GM13976 (cell line): ENCODE measurements at places on chromosomes 3 and 15.

GRCh38 chr3:49471856-49472495 is 1.9 kb downstream of the DAG1 start:
- DNase-seq = no peak

DNA sequence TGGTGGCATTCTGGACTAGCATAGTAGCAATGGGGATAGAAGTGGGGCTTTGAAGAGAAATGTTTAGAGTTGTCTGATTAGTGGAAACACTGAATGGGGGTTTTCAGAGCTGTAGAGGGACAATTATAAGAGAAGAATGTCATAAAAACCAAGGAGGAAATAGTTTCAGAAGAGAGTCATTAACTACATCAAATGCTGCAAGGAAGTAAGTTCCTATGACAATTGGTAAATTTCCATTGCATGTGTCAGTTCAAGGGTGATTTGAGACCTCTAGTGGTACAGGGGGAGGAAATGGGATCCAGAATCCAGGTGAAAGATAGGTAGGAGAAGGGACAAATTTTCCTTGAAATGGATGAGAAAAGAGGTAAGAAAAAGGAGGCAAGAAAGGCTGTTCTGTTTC is 68.3 kb upstream of the TBC1D5 start:
- no peak for DNase-seq

DNA sequence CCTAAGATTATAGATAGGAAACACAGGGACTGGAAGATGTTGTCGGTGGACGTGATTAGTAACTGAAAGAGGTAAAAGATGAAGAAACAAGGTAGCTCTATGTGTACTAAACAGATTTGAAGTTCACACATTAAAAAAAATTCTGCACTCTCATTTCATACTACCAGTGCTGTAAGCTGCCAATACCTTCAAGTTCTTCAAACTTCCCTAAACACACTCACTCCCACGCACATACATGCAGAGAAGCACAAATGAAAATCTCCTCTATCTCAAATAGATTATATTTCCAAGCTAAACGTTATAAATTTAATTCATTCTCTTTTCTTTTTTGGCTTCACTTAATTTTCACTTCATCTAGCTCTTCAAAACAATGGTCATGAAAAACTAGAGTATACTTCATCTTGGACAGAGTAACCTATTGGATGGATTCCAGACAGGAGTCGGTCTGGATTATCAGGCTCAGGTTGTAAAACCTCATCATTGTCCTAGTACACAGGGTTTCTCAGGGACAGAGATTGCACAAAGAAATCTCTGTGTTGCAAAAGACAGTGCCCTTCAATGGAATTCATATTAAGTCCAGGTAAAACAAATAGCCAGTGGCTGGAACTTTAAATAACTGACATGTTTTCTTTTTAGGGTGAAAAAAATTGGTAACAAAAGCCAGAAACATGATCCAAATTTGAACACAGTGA is 408.1 kb upstream of the ZNF385D start:
- DNase-seq = no peak

DNA sequence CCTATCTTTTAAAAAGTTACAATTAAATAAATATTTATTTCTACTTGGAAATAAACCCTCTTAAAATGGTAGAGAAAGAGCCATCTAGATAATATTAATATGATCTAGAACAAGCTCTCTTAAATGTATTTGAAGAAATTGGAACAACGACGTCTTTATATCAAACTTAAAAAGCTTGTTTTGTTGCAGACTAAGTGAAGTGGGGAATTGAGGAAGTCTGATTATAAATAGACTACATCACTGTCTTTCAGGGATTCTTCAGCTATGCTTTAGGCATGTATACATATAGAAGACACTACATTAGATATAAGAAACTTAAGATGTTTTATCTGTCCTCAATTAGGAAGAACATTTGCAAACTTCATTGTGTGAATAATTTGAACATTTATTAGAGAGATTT is 1.8 kb downstream of the BCHE start:
- no peak for DNase-seq

GRCh38 chr3:189953551-189953950 is 167.1 kb downstream of the P3H2 start:
- no peak for DNase-seq

- DNase-seq = no peak
Observed at GRCh38 chr3:169907476-169907875, 3.9 kb upstream of the SAMD7 start.

GRCh38 chr3:9946112-9947024 is 5.8 kb downstream of the PRRT3 start:
- DNase-seq = no peak

DNA sequence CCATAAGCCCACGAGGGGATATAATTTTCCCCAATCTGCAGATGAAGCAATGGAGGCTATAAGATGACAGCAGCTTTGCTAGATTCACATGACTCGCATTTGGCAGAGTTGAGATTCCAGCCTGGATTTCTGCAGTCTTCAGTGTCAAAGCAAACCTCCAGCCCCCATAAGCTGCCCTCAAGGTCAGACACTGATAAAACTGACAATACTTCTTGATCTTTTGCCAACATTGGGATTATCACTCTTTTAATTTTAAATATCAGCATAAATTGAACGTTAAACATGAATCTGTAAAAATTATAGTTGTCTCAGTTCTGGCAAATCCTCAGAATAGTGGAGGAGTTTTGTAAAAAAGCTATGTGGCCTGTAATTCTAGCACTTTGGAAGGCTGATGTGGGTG is 234.1 kb upstream of the TRIM42 start:
- no peak for DNase-seq

DNA sequence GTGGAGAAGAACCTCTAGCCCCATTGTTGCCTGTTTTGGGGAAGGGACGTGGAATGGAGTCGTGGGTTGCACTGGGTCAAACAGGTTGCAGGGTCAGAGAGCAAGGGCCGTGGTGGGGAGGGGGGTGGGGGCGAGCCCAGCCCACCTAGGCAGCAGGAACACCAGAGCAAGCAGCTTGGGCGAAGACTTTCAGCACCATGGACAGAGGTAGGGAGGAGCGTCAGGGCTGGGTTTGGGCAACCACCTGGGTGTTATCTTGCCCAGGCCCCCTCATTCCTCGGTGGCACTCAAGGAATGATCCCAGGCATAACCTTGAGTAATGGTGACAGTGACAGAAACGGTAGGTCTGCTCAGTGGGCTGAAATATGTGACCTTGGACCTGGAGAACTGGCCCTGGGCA is 45.9 kb upstream of the TMEM115 start:
- peak; percentile 64 for DNase-seq

DNA sequence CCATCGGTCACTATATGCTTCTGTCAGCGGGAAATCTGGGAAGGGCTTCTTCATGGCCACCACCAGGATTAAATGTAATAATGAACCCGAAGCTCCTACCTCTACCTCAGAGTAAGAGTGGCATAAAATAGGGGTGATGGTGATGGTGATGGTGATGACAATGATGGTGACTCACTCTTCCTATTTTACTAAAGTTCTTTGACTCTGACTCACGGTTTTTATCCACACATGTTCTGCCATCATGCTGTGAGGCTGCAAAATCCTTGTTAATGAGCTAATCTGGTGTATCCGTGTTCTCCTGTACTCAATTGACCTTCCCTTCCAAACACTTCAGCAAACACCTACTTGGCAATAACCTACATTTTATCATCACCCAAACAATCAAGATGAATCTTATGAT is 18.3 kb upstream of the FOXP1 start:
- no peak for DNase-seq

DNA sequence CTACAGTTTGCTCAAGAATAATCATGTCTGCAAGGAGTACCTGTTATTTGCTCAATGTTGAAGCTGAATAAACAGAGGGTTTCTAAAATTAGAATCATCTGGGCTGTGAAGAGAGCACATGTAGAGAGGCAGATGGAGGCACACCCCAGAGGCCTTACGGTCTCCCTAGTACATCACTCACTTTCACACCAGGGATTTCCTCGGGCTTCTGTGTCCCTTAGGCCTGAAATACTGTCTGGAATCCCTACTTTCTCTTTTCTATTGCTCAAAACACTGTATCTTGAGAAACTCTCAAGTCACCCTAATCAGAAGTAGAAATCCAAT is 473.7 kb upstream of the ROBO2 start:
- no peak for DNase-seq

- DNase-seq = no peak
Observed at GRCh38 chr3:112001526-112001925, 2.8 kb downstream of the TAGLN3 start.

GRCh38 chr15:32029862-32030781 is at the start of gene CHRNA7:
Gene CHRNA7, plus strand, starts transcription at chr15:32030515. Its CDS starts 80 bp downstream, at chr15:32030595.
- peak; percentile 59 for DNase-seq

- no peak for DNase-seq
Observed at GRCh38 chr15:79396850-79397249, 35.3 kb upstream of the MINAR1 start.

DNA sequence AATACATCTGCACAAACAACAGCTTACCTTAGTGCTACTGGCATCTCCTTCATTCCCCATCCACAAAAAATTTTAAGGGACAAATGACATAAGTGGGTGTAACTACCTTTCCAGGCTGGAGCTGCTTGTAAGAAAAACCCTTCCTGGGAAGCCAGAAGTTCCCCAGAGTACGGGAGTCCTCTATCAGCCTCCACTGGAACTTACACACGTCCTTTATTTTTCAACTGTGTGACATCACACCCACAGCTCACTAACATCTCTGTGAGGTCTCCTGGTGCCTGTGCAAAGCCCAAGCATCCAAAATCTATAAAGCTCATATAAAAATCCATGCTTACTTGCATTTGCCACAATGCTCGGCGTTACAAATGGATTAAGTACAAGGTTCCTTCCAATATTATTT is 27.6 kb downstream of the LRIG1 start:
- no peak for DNase-seq

- DNase-seq = no peak
Observed at GRCh38 chr3:151875759-151876158, 2.3 kb downstream of the SUCNR1 start.

DNA sequence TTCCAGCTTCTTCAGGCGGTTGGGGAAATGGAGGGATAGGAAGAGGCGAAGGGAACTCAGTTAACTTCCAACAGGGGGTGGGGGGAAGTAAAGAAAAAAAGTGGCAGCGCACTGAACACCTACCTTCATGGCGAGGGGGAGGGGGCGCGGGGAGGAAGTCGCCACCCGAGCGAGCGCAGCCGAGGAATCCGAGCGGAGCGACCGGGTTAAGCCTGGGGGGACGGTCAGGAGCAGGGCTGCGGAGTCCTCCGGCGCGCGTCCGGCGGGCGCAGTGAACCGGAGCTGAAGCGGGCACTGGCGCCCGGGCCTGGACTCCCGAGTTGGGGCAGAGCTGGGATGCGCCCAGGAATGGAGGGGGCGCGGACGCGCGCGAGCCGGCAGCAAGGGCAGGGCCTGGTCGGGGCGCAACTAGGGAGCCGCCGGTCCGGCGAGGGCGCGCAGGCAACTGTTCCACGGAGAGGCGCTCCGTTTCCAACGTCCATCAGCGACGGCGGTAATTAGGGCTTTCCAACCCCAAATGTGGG is at the start of gene WNT5A:
Gene WNT5A, minus strand, starts transcription at position 450 of the 524 bp plus-strand sequence. Its CDS starts 321 bp downstream, at position 129.
- DNase-seq = peak; percentile 36

- no peak for DNase-seq
Observed at GRCh38 chr15:92880796-92881195, 19.3 kb upstream of the CHD2 start.

DNA sequence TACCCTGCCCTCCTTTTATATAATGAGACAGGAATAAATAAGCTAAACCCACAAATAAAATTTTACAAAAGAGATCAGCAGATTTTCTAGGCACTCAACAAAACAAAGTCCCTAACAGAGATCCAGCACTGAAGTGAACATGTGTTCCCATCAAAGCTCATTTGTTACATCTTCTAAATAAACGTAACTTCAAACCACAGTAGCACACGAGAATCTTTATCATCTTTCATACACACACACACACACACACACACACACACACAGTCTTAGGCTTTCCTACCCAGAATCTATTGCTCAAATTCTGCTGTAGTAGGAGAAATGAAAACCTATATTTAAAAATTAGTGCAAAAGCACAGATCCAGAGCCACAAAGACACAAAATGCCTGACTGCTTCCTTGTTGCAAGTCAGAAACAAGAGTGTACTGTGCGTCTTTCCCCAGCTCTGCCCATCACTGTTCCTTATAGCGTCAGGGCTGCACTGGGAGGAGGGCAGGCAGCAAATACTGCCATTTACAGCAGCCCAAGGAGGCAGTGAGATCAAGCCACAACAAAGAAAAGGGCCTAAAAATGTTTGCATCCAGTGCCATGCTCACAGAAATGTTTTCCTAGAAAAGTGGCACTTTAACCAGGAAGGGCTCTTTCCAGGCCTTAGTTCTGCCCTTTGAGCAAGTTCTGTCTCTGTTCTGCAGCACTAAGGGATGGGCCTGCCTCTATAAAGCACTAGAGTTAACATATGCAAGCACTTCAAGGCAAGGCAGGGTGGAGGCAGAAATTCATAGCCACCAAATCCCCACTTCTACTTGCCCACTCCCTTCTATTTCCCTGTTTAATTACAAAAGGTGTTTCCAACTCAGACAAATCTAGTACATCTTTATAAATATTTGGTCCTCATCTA is 6.0 kb downstream of the IP6K1 start:
- no peak for DNase-seq

DNA sequence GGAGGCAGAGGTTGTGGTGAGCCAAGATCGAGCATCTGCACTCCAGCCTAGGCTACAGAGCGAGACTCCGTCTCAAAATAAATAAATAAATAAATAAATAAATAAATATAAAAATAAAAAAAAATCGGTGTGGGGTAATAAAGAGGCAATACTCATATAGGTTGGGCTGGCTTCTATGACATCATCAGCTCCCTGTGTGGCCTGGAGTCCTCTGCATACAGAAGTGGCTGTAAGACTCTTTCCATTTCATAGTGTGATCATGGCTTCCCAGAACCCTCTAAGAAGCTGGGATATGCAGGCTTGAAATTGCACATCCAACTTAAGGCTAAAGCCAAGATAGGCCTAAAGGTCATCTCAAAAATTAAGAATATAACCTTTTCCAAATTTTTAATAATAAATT is 101.6 kb downstream of the ZIC4 start:
- no peak for DNase-seq

GRCh38 chr15:71651750-71652186 is 158.6 kb upstream of the NR2E3 start:
- DNase-seq = peak; percentile 20

- no peak for DNase-seq
Observed at GRCh38 chr3:123143669-123144411, 57.9 kb upstream of the SEC22A start.

GRCh38 chr3:150577855-150578254 is 25.3 kb upstream of the SELENOT start:
- DNase-seq = no peak

- no peak for DNase-seq
Observed at GRCh38 chr3:13621381-13622221, 72.7 kb downstream of the FBLN2 start.

GRCh38 chr3:69433969-69434325 is 48.1 kb upstream of the FRMD4B start:
- no peak for DNase-seq

GRCh38 chr3:125129512-125129997 is 73.8 kb upstream of the HEG1 start:
- DNase-seq = no peak
